ENCODE measurements at places on chromosomes 6 and 20. TPM values are rescaled to one million over a fixed set of nuclear protein-coding genes. Genes with fewer than 3 reads are reported as not detected.

FOXF2 gene
- not detected for polyA plus RNA-seq

UBE2C gene
- not detected for polyA plus RNA-seq

TOX2 gene
- 2.9 TPM for polyA plus RNA-seq

CGA gene
- polyA plus RNA-seq = not detected

POPDC3 gene
- polyA plus RNA-seq = not detected

SIRPB2 gene
- polyA plus RNA-seq = 0.63 TPM

RTN4IP1 gene
- polyA plus RNA-seq = 6.0 TPM

TBPL1 gene
- 77.7 TPM for polyA plus RNA-seq

CNBD2 gene
- 8.2 TPM for polyA plus RNA-seq

CST9L gene
- not detected for polyA plus RNA-seq

MATN4 gene
- polyA plus RNA-seq = not detected

KCNK5 gene
- not detected for polyA plus RNA-seq

CDH26 gene
- polyA plus RNA-seq = not detected

ANKEF1 gene
- 2.0 TPM for polyA plus RNA-seq

FOXQ1 gene
- polyA plus RNA-seq = not detected

PTCRA gene
- 0.62 TPM for polyA plus RNA-seq

CDSN gene
- not detected for polyA plus RNA-seq

OR12D3 gene
- not detected for polyA plus RNA-seq

PAK5 gene
- polyA plus RNA-seq = not detected

PI16 gene
- 3.6 TPM for polyA plus RNA-seq

CSE1L gene
- 8.1 TPM for polyA plus RNA-seq

OR10C1 gene
- not detected for polyA plus RNA-seq

LPA gene
- polyA plus RNA-seq = not detected

DEFB132 gene
- polyA plus RNA-seq = not detected

SEMG1 gene
- not detected for polyA plus RNA-seq

CPXM1 gene
- not detected for polyA plus RNA-seq

OXT gene
- polyA plus RNA-seq = not detected

PHACTR3 gene
- not detected for polyA plus RNA-seq

RPP40 gene
- polyA plus RNA-seq = 8.8 TPM

SCAF8 gene
- polyA plus RNA-seq = 6.4 TPM

LPIN3 gene
- polyA plus RNA-seq = 0.04 TPM

FRS3 gene
- polyA plus RNA-seq = not detected

NKAIN2 gene
- polyA plus RNA-seq = not detected

RAB44 gene
- polyA plus RNA-seq = not detected

DPPA5 gene
- polyA plus RNA-seq = not detected

TINAG gene
- polyA plus RNA-seq = not detected

TFAP2D gene
- not detected for polyA plus RNA-seq

LAMA4 gene
- polyA plus RNA-seq = not detected

ARFGEF2 gene
- polyA plus RNA-seq = 5.7 TPM

SMPDL3A gene
- polyA plus RNA-seq = not detected

BANF2 gene
- polyA plus RNA-seq = not detected

RSPH4A gene
- polyA plus RNA-seq = not detected

TCP11 gene
- polyA plus RNA-seq = not detected
